Ureter (tissue), 1 donor: ENCODE measurements at places on chromosomes 1 and 21. TPM values are rescaled to one million over a fixed set of nuclear protein-coding genes. Genes with fewer than 3 reads are reported as not detected.

VHLL gene
- not detected for total RNA-seq

LCE1A gene
- total RNA-seq = not detected

TTC39A gene
- 36.3 TPM for total RNA-seq

RGS4 gene
- total RNA-seq = 1.6 TPM

EDARADD gene
- total RNA-seq = 50.4 TPM

MTOR gene
- total RNA-seq = 59.2 TPM

CD2 gene
- 7.1 TPM for total RNA-seq

SPATA21 gene
- not detected for total RNA-seq

GBP2 gene
- 70.6 TPM for total RNA-seq

PLA2G2D gene
- not detected for total RNA-seq

PLPP3 gene
- 109 TPM for total RNA-seq

CLCA1 gene
- 0.18 TPM for total RNA-seq

CA6 gene
- not detected for total RNA-seq

SAMD13 gene
- total RNA-seq = 4.7 TPM

RGS8 gene
- total RNA-seq = not detected

GRCh38 chr1:31600641-31601040, 16.8 kb upstream of the HCRTR1 start:
- no peak for DNase-seq

DNA sequence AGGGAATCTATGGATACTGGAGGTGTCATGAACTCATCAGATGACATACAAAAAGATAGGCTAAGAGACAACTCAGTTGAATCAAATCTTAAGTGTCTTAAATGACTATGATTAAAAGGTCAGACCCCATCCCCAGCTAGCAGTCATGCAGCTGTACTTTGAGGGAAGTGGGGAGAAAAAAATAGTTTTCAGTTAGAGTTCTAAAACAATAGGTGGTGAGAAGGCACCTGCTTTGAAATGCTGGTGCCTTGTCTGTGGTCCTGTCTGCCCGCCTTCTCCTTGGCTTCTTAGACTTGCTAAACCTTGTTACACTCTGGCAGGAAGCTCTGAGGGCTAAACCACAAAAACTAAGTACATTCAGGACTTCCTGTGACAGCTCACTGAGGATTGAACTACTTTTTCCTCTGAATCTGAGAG, 15.3 kb downstream of the CD2 start:
- DNase-seq = no peak

- no peak for DNase-seq
Observed at GRCh38 chr1:27144920-27145661, 9.8 kb downstream of the SLC9A1 start.

- DNase-seq = no peak
Observed at GRCh38 chr1:244735404-244735803, 82.5 kb downstream of the DESI2 start.

GRCh38 chr1:66295803-66296202, 238.2 kb upstream of the SGIP1 start:
- no peak for DNase-seq

- no peak for DNase-seq
Observed at GRCh38 chr1:85836736-85837135, 128.5 kb upstream of the ZNHIT6 start.

GRCh38 chr1:230760360-230760827, 13.2 kb downstream of the CAPN9 start:
- no peak for DNase-seq

DNA sequence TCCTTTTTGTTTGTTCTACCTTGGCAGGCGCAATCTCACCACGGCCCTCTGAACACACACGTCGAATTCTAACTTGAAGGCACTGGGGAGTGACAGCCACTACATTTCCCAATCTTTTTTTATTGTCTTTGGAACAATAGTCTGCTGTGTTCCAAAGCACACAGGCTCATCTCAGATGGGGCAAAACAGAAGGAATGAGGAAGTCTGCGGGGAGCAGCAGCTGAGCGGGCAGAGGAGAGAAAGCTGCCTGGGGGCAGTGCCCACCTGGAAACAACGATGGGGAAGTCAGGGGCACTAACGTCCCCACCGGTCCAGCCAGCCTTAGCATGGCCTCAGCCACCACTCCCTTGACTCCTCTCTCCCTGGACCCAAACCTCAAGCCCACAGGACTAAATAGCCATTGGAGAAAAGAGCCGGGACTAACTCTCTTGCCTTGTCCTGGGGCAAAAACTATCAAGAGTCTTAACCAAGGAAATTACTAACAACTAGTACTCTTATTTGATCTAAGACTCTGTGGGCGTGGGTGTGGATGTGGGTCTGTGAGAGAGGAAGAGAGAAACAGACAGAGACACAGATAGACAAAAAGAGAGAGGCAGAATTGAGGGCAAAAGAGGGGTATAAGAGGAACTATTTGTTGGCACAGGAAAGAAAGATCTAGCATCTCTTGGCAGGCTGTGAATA, 34.2 kb downstream of the SYF2 start:
- DNase-seq = no peak

- DNase-seq = no peak
Observed at GRCh38 chr1:45221716-45222115, 15.3 kb upstream of the ZSWIM5 start.

DNA sequence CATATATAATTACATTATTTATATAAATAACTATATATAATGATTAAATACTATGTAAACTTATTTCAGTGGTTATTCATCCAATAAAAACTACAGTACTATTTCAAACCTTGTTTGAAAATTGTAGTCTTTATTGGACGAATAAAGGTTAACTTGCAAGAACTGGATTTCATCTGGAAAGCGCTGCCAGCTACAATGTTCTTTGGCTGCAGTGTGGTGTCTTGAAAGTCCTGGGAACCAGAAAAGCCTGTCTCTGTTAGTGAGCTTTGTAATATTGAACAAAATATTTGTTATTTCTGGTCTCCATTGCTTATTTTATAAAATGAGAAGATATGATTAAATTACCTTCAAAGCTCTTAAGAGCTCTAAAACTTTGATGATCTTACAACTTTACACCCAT, 763.6 kb downstream of the ADGRL2 start:
- no peak for DNase-seq

DNA sequence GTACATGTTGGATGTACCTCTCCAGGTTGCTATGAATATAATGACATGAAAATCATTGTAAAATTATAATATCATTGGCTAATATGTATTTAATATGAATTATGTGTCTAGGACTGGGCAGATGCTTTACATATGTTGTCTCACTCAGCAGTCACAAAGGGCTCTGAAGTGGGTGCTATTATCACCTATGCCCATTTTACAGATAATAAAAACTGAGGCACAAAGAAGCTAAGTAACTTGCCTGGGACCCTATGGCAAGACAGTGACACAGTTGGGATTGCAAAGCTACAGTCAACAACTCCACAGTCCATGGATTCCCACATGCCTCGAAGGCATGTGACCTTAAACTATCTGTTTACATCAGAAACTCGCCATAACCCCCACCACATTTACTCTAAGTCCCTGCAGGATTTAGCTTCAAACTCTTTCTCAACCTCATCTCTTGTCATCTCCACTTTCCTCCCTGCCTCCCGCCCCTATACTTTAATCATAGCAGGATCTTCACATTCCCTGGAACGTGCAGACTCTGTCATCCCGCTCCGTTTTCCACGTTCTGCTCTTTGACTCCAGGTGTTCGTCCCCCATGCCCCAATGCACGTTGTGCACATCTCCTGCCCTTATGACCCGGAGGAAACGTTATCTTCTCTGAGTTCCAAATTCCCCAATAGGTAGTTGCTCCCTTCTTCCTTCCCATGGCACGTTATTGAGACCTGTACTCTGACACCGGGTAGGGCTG, 143.0 kb upstream of the NRIP1 start:
- no peak for DNase-seq

DNA sequence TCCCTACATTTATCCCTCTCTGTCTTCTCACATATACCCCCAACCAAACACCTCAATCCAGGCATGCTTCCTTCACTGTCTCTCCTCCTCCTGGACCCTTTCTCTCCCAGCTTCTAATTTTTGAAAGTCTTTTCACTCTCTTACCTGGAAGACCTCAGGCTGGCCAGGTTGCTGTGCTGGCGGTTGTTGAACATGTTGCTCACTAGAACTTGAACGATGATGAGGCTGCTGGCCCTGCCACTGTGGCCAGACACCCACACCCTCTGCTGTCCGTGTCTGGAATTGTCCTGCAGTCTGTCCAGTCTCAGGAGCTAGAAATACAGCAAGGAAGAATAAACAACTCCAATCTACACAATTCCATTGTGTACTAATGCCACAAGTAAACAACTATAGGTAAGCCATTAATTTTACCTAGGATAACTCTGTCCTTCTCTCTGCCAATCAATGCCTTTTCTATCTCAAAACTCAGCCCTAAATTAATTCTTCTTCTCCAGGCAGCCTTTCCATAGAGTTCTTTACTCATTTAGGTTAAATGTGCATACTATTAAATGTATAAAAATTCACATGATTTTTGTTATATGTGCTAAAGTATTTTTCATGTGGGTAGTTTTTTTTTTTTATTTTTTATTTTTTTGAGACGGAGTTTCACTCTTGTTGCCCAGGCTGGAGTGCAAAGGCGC, 5.1 kb upstream of the CTSK start:
- DNase-seq = peak; percentile 75

DNA sequence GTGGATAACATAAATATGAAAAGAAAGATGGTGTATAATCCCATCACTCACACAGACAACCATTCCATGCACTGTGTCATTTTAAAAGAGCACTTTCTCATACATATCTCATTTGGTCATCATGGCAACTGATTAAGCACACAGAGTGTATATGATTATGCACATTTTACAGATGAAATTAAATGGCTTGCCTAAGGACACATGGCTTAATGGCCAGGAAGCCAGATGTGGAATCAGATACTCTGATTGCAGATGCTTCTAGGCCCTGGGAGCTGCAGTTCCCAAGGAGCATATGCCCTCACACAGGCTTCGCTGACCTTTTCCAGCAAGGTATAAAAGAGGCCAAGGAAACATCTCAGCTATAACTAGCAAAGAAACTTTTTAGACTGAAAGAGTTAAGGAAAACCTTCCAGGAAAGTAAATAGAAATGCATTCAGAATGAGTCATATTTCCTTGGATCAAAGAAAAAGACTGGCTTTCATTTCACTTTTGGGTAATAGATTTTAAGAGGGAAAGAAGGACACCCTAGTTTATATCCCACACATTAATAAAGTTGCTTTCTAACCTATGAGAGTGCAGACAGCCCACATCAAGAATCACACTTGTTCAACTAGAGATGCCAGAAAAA, 19.6 kb upstream of the FAM89A start:
- no peak for DNase-seq

DNA sequence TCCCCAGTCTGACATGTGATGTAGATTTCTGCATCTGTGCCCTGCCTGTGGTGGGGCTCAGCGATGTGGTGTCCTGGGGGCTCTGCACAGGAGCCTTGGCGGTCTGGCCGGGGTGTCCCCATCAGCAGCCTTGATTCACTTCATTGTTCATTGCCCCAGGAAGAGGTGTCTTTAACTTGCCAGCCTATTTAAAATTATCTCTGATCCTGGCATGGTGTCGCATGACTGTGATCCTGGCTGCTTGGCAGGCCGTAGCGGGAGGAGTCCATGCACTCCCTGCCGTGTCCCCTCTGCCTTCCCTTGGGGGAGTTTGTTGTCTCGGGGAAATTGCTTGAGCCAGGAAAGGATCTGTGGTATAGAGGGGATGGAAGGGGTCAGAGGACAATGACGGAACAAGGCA, 59.9 kb downstream of the TRIM11 start:
- no peak for DNase-seq

DNA sequence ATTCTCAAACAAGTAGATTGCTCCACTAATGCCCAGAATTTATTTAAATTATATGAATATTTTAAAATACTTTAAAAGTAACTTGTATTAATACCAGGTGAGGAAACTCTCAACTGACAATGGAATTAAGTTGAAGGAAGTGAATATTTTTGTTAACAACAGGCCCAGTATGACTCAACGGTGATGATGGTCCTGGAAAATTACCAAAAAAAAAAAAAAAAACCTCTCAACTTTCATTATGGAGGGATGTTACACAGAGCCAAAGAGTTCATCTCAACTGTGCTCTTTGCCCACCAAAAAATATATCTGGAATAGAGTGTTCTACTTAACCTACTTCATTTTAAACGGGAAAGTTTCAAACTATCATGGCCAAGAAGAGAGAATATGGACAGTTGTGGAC, 28.3 kb downstream of the CFH start:
- DNase-seq = no peak

- no peak for DNase-seq
Observed at GRCh38 chr1:34213956-34214355, 37.2 kb downstream of the C1orf94 start.

GRCh38 chr1:189597083-189597482, 880.6 kb downstream of the BRINP3 start:
- no peak for DNase-seq

DNA sequence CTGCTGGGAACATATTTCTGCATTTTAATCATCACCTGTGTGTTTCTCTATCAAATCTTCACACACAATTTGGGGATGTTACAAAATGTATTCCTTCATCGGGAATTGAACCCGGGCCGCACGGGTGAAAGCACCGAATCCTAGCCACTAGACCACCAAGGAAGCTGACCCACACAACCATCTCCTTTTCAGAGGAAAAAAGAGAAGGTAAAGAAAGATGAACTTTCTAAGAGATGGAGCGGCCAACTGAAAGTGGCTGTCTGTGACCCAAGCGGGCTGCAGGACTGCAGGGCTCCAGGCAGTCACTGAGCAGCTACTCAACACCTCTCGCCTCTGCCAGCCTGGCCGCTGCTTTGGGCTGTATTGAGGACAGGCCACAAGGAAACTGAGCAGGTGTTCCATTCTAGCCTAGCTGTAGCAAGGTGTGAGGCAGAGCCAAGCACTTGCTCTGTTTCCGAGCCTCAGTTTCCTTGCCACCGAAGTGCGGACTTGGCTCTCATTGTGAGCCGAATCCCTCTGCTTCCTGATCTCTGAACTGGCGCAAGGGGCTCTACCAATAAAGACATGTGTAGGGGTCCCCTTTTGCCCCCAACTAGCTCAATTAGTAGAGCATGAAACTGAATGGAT, 156.9 kb upstream of the NBPF11 start:
- no peak for DNase-seq

DNA sequence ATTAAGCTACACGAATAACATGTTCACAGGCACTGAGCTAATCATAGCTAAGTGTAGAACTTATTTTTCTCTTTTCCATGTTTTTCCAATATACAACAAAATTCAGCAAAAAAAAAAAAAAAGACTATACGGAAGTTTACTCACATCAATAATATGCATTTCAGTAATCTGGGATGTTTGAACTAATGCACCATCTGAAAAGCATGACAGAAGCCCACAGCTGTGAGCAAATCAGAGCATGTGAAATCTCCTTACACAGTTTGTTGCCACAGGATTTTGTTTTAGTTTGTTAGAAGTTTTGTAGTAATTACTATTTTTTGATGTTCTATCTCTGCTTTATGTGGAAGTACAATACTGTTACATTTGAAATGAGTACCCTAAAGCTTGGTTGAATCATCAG, 1051.7 kb downstream of the TTLL7 start:
- no peak for DNase-seq

DNA sequence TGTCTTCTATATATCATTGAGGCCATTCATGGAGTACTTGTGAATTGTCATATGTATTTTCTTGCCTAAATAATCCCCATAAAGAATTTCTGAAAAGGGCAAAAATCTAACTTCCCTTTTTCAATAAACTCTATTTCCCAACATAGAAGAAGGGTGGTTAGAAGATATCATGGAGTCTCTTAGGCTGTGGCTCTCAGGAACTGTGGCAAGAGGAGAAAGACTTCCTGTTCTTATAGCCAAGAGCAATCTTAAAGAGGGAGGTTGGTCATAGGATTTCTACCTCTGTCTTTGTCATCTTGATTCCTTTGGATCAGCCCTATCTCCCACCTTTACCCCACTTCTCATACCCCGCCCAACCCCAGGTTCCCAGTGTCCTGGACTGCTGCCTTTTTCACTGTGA, 175.8 kb downstream of the TYW3 start:
- no peak for DNase-seq
